ENCODE measurements at places on chromosomes 13 and 19.
A peak's percentile ranks its signal among the peaks of the same experiment; 100 is the strongest.

DNA sequence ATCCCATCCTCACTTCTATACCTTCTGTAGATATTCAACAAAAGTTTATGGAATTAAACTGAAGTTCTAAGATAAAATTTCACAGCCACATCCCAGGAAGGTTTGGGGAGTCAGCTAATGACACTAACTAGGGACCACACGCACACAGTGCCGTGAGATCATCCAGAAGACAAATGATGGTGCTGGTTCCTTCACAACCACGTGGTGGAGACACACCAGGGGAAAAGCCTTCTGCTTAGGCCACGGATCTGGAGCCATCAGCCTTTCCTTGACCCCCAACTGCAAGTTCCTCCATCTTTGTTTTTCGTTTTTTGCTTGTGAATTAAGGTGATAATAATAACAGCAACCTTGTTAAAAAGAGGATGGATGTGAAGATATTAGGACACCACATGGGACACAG, 241.6 kb upstream of the MAB21L1 start:
- DNase-seq = no peak

DNA sequence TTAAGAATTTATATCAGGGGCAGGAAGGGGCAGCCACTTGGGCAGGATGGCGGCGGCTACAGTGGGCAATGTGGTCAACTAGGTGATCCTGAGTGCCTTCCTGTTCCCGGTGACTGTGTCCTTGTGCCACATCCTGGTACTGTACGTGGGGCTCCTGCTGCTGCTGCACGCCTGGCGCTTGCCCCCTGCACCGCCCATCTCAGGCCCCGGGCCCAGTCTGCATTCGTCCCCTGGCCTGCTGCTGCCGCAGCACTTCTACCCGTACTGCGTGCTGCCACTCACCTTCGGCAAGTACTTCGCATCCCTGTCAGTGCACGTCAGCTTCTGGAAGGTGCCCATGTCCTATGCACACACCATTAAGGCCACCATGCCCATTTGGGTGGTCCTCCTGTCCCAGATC, 40.1 kb downstream of the IFT88 start:
- no peak for DNase-seq

GRCh38 chr19:7004313-7004931, 16.8 kb downstream of the MBD3L2B start:
- DNase-seq = no peak

GRCh38 chr19:52993342-52994178, 20.2 kb upstream of the ERVV-1 start:
- peak; percentile 92 for DNase-seq

DNA sequence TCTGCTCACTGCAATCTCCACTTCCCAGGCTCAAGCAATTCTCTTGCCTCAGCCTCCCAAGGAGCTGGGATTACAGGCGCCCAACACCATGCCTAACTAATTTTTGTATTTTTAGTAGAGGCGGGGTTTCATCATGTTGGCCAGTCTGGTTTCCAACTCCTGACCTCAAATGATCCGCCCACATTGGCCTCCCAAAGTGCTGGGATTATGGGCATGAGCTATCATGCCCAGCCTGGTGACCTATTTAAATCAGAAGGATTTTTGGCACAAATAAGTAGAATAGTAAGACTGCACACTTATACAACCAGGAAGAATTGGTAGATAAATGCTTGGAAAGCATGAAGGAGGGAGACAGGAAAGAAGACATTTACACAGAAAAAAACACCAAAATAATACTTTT, 53.4 kb upstream of the AKAP11 start:
- no peak for DNase-seq

- no peak for DNase-seq
Measured at GRCh38 chr19:43578787-43579186, 3.2 kb downstream of the PINLYP start.

GRCh38 chr13:50509167-50509566, 334.3 kb downstream of the DLEU7 start:
- no peak for DNase-seq

DNA sequence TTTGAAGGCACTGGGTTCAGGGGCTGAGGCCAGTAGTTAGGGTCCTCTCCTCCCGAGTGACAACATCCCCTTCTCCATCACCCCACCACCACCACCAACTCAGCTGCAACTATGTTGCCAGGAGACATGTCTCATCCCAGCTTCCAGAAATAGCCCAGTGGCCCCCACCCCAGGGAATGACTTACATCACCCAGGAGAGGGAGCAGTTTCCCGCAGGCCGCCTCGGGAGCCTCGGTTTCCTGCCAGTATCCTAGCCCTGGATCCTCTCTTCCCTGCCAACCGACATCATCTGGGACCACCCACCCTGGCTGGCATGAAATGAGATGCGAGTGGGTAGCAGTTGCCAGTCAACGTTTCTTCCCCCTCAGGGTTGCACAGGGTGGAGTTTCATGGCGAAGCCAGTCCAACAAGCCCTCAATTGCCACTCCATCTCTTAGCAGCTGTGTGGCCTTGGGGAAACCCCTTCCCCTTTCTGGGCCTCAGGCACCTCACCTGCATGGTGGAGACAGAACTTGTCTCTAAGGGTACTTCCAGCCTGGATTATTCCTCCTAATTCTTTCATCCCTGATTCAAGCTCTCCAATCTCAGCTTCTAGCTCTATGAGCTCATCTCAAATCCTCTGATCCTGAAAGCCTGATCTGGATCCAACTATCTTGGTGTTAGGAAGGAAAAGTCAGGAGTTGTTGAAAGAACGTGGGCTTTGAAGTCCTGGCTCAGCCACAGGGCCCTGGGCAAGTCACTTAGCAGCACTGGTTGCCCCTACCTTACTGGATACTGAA, 3.9 kb upstream of the GSK3A start:
- peak; percentile 74 for DNase-seq

- DNase-seq = no peak
Measured at GRCh38 chr13:101306773-101307172, 109.5 kb downstream of the NALCN start.

- no peak for DNase-seq
Measured at GRCh38 chr13:99527301-99527700, 26.0 kb downstream of the TM9SF2 start.

DNA sequence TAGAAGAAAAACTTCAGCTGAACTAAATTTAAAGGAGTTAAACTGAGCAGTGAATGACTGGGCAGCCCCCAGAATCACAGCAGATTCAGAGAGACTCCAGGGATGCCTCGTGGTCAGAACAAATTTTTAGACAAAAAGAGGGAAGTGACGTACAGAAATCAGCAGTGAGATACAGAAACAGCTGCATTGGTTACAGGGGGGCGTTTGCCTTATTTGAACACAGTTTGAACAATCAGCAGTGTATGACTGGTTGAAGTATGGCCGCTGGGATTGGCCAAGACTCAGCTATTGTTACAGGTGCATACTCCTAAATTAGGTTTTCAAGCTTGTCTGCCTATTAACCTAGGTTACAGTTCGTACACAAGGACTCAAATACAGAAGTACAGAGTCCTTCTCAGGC, 2.2 kb upstream of the SPRYD7 start:
- no peak for DNase-seq

- peak; percentile 59 for DNase-seq
Measured at GRCh38 chr19:6047741-6048251, 62.5 kb downstream of the RFX2 start.

- no peak for DNase-seq
Measured at GRCh38 chr13:74710006-74710405, 575.8 kb upstream of the KLF12 start.

- no peak for DNase-seq
Measured at GRCh38 chr13:89307278-89307677, 1636.1 kb downstream of the SLITRK5 start.

- DNase-seq = no peak
Measured at GRCh38 chr13:113890774-113891480, 27.1 kb upstream of the GAS6 start.

- DNase-seq = no peak
Measured at GRCh38 chr13:28392896-28393505, 101.9 kb downstream of the FLT1 start.

- no peak for DNase-seq
Measured at GRCh38 chr13:35648201-35648600, 171.7 kb upstream of the MAB21L1 start.

DNA sequence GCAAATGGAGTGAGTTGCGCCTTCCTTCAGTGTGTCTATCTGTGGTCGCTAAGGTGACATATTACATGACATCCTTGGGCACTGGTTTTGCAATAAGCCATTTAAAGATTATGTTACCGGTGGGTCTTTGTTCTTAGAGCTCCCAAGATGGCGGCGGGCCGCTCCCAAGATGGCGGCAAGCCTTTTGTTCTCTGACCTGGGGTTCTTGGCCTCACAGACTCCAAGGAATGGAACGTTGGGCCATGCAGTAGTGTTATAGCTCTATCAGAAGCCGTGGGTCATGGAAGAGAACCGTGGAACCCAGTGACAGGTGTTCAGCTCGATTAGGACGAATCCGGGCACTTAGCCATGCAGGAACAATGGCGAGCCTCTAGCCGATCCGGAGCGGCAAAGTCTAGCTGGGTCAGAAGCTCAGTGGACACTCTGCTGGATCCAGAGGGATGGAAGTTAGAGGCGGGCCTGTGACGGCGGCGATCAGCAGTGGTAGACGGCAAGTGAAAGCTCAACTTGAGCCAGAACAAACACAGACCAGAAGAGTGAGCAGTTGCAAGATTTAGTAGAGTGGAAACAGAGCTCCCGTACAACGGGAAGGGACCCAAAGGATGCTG, 188.6 kb downstream of the TEX29 start:
- no peak for DNase-seq

DNA sequence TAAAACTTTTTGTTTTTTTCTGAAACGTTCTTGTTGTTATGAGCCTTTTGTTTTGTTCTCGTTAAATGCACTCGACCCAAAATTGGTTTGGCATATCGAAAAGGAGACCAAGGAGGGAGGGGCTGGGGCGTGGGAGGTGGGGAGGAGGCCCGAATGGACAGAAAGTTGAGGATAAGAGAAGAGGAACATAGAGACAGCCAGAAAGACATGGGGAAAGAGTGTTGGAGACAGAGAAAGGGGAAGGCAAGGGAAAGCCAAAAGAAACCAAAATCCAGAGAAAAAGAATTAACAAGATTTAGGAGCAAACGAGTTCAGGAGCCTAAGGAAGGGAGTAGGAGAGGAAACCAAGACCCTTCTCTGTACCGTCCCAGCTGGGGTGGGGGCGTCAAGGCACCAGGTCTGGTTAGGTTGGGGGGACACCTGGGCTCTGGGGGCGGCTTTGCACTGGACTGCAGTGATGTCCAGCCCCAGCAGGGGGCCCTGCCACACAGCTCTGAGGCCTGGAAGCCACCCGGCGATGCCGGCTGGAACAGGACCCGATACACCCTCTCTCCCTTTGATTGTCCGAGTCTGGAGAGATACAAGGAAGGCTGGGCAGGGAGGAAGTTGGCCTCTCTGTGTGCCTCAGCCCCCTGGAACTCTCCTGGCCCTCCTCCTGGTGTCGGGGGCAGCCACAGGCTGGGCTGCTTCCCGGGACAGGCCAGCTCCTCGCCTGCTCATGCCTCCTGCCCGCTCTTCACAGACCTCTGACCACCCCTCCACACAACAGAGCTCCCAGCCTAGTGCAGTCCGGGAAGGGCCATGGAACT, 11.6 kb upstream of the ASF1B start:
- peak; percentile 82 for DNase-seq

DNA sequence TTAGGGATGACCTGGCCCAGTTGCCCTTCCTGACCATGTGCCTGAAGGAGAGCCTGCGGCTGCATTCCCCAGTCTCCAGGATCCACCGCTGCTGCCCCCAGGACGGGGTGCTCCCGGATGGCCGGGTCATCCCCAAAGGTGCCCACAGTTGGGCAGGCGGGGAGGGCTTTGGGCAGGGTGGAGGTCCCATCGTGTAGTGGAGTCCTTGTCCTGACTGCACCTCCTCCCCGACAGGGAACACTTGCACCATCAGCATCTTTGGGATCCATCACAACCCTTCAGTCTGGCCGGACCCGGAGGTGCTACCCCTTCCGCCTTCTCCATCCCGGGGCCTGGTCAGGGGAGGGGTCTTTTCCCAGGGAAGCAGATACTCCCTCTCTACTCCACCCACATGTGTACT, 31.7 kb upstream of the CYP4F8 start:
- no peak for DNase-seq

DNA sequence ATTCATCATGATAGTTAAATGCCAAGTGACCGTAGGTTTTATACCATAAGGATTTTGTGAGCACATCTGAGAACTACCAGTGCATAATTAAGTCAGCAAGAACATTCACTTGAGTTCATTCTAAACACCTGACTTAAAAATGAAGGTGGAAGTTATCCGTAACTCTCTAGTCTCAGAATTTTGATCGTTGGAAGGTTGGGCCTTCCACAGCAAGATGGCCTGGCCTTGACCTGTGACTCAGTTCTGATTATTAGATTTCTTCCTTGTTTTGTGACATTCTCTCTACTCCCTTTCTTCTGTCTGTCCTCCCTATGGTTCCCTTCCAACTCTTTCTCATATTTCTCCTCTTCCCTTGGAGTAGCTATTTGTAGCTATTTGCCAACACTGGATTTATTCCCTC, 20.0 kb upstream of the WDFY2 start:
- no peak for DNase-seq

DNA sequence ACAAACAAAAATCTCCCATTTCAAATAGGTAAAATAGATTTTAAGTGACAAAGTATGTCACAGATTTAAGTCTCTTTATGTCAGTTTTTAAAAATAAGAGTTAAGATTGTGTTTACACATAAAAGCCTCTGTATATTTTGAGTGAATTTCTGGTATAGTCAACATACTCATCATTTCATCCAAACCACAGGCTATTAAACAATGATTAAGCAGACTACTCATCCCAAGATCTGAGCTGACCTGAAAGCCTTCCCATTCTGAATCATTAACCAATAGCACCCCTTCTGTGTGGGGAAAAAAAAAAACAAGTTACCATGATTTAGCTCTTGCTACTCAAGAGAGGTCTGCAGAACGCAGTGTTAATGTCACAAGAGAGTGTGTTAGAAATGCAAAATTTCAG, 284.4 kb upstream of the NBEA start:
- DNase-seq = no peak

- no peak for DNase-seq
Measured at GRCh38 chr13:50227361-50227760, 212.1 kb downstream of the KCNRG start.

GRCh38 chr19:35068941-35069634, 27.6 kb downstream of the HPN start:
- no peak for DNase-seq

GRCh38 chr13:112995395-112996191, 26.6 kb downstream of the MCF2L start:
- DNase-seq = no peak

GRCh38 chr13:99996381-99996973, 14.9 kb downstream of the ZIC2 start:
- DNase-seq = no peak

GRCh38 chr19:29277102-29277501, 64.2 kb upstream of the UQCRFS1 start:
- no peak for DNase-seq

DNA sequence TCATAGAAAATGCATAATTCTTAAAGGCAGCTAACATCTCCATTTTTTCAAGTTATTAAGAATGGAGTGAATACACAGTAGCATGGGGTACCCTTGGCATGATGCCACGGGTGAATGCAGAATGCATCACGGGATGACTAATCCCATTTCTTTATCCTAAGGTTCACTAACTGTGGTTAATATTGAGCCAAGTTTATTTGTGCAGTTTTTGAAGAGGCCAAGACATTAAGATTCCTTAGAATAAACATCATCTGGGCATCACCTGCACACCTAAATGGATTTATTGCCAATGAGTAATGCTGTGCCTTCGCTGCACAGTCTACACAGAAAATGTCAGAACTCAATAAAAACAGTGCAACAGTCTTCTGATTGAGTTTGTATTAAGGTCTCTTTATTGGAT, 333.1 kb downstream of the GPC6 start:
- no peak for DNase-seq

GRCh38 chr13:20402881-20403280, 122.8 kb downstream of the CRYL1 start:
- DNase-seq = no peak

- no peak for DNase-seq
Measured at GRCh38 chr13:113097651-113098050, 7.9 kb upstream of the F7 start.

Measured in D341Med (cell line).